Small intestine (tissue), 16 donors: ENCODE measurements at places on chromosomes 6 and 20.

DNA sequence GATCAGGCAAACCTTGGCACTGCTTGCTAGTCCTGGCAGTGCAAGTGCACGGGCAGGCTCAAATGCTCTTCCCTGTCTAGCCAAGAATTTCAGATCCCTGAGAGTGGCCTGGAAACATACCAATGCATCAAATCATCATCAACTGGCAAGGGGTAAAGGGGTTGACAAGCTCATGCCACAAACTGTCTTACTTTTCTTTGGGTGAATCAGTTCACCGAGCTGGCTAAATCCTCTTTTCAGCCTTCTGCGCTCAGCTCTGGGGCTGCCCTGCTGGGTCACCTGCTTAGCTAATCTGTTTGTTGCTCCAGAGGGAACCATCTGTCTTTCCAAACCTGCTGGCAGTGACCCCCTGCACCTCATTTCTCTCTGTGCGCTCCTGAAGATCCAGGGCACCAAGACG is 59.5 kb downstream of the LYRM4 start:
- DNase-seq = no peak

DNA sequence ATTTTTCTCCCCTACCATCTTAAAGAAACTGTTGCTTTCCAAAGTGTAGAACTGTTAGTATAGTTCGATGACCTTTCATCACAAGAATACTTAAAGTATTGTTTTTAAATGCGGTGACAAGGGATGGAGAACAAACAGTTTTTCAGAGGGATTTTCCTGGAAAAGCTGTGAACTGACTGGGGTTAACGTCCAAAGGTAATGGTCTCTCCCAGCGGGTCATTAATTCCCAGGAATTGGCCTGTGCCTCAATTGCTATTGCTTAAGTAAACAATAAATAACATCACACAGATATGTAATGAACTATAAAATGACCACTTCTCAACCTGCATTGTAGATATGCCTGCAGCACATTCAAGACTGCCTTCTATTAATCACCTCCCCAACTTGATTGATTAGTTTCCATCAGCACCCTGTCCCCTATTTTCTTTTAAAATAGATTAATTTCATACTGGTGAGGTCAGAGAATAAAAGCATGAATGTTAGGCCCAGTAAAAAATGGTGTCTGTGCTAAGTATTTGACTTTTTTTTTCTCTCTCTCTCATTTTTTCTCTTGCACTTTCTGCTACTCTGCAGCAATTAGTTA is 268.2 kb downstream of the SAMD5 start:
- peak; percentile 48 for DNase-seq

DNA sequence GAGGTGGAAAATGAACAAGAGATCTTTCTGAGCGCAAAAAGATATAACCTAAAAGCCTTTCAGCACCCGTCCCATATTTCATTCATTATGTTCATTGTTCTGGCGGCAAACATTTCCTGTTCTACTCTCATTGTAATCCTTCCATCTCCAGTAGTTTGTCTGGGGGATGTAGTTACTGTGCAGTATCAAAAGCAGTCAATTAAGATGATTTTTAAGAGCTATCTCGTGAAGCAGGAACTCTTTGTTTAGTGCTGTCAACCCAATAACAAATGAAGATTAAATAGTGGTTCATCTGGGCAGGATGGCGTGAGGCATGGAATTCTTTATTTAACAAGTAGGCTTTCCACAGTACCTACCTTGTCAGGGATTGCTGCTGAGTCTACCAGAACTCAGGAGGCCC is 876.7 kb downstream of the HACE1 start:
- no peak for DNase-seq

- DNase-seq = no peak
These were observed 96.3 kb upstream of the ZBTB24 start for GRCh38 chr6:109579361-109579760.

DNA sequence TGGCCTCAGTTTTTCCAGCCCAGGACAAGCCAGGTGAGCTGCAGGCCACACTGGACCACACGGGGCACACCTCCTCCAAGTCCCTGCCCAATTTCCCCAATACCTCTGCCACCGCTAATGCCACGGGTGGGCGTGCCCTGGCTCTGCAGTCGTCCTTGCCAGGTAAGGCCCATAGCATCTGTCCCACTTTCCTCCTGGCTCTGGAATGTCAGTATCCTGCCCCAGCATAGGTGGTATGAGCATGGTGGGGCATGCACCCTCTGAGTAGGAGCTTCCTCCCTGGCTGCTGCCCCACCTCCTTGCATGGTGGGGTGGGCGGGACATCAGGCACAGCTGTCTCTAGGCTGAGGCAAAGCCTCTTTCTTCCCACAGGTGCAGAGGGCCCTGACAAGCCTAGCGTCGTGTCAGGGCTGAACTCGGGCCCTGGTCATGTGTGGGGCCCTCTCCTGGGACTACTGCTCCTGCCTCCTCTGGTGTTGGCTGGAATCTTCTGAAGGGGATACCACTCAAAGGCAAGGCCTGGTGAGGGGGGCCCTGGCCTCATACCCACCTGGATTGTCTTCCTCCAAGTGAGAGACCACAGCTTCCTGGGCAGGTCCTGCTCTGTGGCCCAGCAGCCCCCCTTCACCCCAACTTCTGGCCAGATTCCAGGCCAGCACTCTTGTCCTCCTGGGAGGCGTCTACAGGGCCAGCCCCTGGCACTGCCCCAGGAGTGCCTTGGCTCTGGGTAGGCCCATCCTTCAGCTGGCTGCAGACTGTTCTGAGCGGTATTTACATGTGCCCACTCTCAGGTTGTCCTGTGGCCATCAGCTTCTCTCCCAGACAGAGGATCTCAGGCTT is 9.1 kb downstream of the PI16 start:
- DNase-seq = no peak
